ENCODE measurements at places on chromosomes 11 and 22.

DNA sequence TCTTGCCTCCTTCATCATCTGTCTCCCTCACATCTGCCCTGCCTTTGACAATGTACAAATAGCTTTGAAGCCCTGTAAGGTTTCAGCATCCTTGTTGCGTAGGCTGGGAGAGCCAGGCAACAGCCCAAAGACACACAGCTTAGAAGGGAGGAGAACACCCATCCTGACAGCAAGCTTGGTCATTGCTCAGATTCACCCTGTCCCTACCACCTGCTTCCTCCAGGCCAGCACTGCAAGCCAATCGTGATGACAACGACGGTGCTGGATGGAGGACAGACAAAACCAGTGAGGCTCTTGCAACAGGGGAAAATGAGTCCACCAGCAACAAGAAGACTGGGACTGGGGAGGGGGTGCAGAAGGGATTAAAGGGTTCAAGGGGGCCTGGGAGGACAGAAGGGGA is 32.9 kb upstream of the CD5 start:
- no peak for DNase-seq

DNA sequence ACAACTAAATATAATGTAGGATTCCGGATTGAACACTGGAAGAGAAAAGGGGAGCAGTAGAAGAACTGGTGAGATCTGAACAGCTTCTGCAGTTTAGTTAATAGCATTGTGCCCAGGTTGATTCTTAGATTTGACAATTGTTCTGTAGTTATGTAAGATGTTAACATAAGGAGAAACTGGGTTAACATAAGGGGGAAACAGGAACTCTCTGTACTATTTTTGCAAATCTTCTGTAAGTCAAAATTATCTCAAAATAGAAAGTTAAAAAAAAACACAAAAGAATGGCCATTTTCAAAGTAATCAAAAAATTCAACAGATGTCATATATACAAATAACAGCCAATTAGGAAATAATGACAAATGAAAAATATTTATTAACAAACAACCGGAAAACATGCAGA is 18.7 kb upstream of the LRP5 start:
- no peak for DNase-seq

GRCh38 chr11:69667619-69668604 is 7.2 kb downstream of the LTO1 start:
- DNase-seq = no peak

- no peak for DNase-seq
Observed at GRCh38 chr11:78274739-78275138, 86.0 kb downstream of the USP35 start.

GRCh38 chr11:64331569-64332371 is 8.2 kb upstream of the CCDC88B start:
- peak; percentile 90 for DNase-seq

- DNase-seq = no peak
Observed at GRCh38 chr11:111124724-111125123, 120.8 kb upstream of the POU2AF2 start.

DNA sequence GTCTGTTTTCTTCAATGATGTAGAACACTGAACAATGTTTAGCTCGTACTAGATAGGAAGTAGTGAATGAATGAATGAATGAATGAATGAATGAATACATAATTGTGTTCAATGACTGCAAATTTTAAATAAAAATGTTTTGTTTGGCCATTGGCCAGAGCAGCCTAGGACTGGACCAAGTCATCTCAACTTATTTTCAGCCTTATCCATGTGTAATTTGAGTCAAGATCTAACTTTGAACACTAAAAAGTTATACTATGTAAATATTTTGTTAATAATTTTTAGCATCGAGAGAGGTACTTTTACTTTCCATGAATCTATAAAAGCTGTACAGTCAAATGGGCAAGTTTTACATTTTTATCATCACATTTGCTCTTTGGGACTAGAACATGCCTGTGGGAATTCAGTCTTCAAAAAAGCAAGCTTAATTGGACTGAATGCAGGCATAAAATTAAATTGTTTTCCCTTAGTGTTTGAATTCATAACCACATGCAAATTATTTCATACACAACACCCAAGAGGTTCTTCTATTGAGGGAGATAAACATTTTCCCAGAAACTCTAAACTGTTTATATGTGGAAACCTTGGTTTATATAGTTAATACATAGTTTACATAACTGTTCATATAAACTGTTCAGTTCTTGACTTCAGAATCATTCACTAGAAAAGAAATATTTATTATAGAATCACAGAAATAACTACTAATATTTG is 222.1 kb upstream of the ANO3 start:
- no peak for DNase-seq

Data from stimulated activated naive CD8-positive, alpha-beta T cell treated with anti-CD3 and anti-CD28 coated beads, Interleukin-15, amount 100 ng/mL, for 72 hours (primary cell).